ENCODE measurements at places on chromosomes 5 and 9. TPM values are rescaled to one million over a fixed set of nuclear protein-coding genes. Genes with fewer than 3 reads are reported as not detected.

DNA sequence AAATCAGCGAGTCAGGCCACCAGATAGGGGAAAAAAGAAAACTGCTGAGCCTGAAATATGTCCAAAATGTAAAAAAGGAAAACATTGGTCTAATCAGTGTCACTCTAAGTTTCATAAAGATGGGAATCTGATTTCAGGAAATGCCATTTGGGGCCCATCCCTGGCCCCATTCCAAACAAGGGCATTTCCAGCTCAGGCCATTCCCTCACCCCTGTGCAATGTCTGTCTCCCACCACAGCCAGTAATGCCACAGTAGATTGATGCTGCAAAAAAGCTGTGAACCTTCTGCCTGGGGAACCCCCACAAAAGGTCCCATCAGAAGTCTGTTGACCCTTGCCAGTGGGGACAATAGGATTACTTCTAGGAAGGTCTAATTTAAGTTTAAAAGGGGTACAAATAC is 199.6 kb downstream of the YTHDC2 start:
- H3K4me3 ChIP-seq: peak overlapping the region; percentile 33
- H3K36me3 ChIP-seq: no peaks in the 10 kb centered on the region
- no peaks in the 10 kb centered on the region for H3K27me3 ChIP-seq
- peak overlapping the region; percentile 81 for H3K27ac ChIP-seq
- peaks cover 18% of the 10 kb centered on the region for H3K4me1 ChIP-seq

DNA sequence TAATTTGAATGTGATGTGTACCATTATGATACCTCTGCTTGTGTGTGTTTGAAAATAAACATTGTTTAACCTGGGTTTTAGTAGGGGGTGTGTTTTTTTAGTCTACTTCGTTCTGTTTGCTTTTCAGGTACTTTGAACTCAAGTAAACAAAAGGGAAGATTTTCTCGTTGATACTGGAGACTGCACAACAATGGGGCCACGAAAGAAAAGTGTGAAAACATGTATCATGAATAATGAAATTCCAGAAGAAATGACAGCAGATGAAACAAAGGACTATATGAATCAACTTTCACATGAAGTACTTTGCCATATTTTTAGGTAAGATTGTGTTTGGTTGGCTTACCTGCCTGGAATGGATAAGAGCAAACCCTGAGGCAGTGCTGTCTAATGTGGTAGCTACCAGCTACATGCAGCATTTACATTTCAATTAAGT is 10.8 kb downstream of the FBXO38 start:
- peaks cover 28% of the 10 kb centered on the region for H3K36me3 ChIP-seq
- no peak overlapping the region for H3K4me3 ChIP-seq
- no peaks in the 10 kb centered on the region for H3K27me3 ChIP-seq
- H3K4me1 ChIP-seq: peaks cover 24% of the 10 kb centered on the region

DNA sequence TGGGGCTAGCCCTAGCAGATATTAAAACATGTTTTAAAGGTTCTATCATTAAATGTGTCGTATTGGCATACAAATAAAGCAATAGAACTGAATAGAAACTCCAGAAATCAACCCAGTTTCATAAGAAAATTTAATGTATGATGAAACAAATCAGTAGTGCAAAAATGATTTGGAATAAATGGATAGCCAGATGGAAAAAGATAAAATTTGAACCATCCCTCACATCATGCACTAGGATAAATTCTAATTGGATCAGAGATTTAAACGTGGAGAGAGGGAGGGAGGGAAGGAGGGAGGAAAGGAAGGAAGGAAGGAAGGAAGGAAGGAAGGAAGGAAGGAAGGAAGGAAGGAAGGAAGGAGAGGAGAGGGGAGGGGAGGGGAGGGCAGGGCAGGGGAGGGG is 235.3 kb downstream of the SEC61B start:
- H3K27ac ChIP-seq: no peak overlapping the region
- H3K4me1 ChIP-seq: no peaks in the 10 kb centered on the region
- no peak for DNase-seq
- H3K4me3 ChIP-seq: no peak overlapping the region

DNA sequence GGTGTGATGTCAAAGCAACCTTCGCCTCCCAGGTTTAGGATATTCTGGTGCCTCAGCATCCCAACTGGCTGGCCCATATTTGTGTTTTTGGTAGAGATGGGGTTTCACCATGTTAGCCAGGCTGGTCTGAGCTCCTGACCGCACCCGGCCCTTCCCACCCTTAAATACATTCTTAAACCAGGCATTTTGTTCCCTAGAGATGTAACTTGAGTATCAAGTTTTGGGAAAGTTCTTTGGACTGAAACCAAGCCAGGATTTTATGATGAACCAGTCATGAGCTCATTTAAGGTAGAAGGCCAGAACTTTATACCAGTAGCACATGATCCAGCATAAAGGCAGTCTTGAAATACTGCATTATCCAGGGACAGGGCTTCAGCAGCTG is 3.5 kb downstream of the RPL7A start:
- no peak for DNase-seq
- H3K27ac ChIP-seq: peak overlapping the region; percentile 41
- H3K36me3 ChIP-seq: peaks cover 37% of the 10 kb centered on the region
- H3K27me3 ChIP-seq: no peaks in the 10 kb centered on the region
- H3K4me3 ChIP-seq: no peak overlapping the region
- H3K4me1 ChIP-seq: peaks cover 38% of the 10 kb centered on the region

GRCh38 chr5:172219296-172219695 is 25.3 kb downstream of the EFCAB9 start:
- H3K27ac ChIP-seq: no peak overlapping the region
- H3K36me3 ChIP-seq: peaks cover 50% of the 10 kb centered on the region
- no peaks in the 10 kb centered on the region for H3K27me3 ChIP-seq

DNA sequence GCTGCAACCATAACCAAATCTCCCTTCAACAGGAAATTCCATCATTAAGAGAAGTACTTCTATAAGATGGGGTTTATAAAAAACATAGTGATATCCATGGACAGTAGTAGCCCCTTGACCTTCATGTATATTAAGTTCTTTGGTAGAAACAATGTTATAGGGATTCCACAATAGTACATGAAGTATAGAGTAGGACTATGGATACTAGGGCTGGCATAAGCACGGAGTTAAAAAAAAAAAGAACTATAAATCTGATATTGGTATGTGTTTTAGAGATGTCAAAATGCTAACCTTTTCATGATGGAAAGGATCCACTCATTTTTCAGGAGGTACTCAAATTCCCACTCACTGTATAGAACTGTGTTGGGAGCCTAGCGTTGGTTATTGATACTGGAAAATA is 337.6 kb downstream of the FGF10 start:
- no peak overlapping the region for H3K27ac ChIP-seq
- H3K36me3 ChIP-seq: no peaks in the 10 kb centered on the region
- no peaks in the 10 kb centered on the region for H3K4me1 ChIP-seq
- no peak for DNase-seq

- no peak overlapping the region for H3K27ac ChIP-seq
- peaks cover 4% of the 10 kb centered on the region for H3K36me3 ChIP-seq
- no peaks in the 10 kb centered on the region for H3K27me3 ChIP-seq
- no peak for DNase-seq
Observed at GRCh38 chr5:134948911-134949310, 18.8 kb upstream of the CATSPER3 start.

DNA sequence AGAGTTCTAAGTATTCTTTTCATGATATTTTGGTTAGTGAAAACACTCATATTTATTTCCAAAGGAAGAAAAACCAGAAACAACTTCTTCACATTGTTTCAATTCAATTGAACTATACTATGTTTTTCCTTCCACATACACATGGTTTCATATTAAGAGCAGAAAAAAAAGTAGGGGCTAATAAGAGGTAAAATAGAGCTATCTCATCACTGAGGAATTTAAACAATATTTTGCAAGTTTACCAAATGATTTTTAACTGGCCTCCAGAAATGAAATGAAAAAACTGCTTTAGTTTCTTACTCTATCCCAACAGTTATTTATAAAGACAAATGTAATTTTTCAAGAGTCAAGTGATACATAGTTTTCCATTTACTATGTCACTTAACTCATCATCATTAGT is 233.5 kb downstream of the RFX3 start:
- no peak for DNase-seq
- H3K36me3 ChIP-seq: peaks cover 23% of the 10 kb centered on the region
- no peaks in the 10 kb centered on the region for H3K27me3 ChIP-seq
- H3K4me1 ChIP-seq: peaks cover 19% of the 10 kb centered on the region

DNA sequence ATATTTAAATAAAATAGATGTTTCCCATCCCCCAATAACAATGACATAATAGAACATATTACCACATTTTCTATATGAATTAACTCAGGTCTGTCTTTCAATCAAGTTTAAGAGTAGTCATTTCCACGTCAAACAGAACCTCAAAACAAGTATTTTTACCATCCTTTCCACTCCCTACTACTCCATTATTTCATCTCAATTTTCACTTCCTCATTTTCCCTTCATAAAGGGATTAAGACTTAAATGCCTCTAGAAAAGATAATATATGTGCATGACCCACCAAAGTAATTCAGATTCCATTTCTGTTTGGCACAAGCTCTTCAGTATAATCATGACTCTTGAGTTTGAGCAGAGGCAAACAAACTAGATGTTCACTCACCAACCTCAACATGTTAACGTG is 40.4 kb downstream of the ELOVL7 start:
- H3K27ac ChIP-seq: no peak overlapping the region
- H3K4me1 ChIP-seq: peaks cover 8% of the 10 kb centered on the region
- peaks cover 4% of the 10 kb centered on the region for H3K27me3 ChIP-seq
- peaks cover 1% of the 10 kb centered on the region for H3K36me3 ChIP-seq

Gene OR1J4
- total RNA-seq: not detected

Gene FYB1
- total RNA-seq: not detected

Gene SPATA31C1
- not detected for total RNA-seq

All from osteocyte (in vitro differentiated cells).